ENCODE measurements at places on chromosomes 4 and X.

DNA sequence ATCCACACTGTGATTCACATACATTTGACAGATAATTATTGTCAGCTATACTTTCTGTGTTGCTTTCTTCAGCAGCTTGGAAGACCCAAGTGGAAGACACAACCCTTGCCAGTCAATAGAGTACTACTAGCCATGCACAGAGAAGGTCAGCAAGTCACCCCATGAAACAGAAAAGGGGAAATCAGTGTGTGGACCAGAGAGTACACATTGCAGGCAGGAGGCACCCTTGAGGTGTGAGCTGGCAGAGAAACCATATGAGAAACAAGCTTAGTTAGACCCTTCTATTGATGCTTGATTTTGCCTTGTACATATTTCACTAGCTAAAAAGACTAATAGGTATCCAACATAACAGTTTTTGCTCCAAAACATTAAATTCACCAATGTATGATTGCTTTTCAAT is 99.5 kb downstream of the NLGN4X start:
- DNase-seq, result no peak

DNA sequence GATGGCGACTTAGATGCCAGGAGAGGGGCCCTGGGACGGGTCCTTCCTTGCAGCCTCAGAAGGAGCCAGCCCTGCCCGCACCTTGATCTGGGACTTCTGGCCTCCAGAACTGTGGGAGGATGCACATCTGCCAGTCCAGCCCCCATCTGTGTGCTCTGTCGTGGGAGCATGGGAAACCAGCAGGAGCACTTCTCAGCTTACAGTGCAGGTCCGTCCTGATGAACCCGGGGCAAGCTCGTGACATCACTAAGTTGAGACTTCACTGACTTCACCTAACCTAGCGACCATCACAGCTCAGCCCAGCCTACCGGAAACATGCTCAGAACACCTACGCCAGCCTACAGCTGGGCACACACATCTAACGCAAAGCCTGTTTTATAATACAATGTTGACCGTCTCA is 38.1 kb downstream of the ABLIM2 start:
- DNase-seq, result no peak

- no peak for DNase-seq
Measured at GRCh38 chr4:99165978-99166377, 21.9 kb upstream of the ADH4 start.

GRCh38 chr4:145524552-145524951 is 42.9 kb downstream of the SMAD1 start:
- no peak for DNase-seq

DNA sequence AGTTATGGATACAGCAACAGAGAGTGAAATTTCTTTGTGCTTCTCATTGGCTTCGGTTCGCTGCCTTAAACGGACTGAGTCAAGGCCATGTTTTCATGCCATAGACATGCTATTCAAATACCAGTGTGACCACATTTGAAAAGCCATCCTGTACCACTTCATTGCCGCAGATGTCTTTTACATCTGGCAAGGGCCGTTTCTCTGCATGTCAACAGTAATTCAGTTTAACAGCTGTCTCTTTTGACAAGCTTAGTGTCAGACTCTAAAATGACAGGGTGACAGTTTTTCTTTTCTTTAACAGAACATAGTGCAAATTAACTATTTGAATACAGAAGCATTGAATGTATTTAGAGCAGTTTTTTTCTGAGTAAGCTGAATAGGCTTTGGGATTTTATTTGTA is 362.2 kb upstream of the POU3F4 start:
- DNase-seq, result no peak

GRCh38 chrX:132270699-132271098 is 51.5 kb upstream of the RAP2C start:
- peak; percentile 22 for DNase-seq

- no peak for DNase-seq
Measured at GRCh38 chr4:77802402-77802801, 16.8 kb downstream of the CNOT6L start.

DNA sequence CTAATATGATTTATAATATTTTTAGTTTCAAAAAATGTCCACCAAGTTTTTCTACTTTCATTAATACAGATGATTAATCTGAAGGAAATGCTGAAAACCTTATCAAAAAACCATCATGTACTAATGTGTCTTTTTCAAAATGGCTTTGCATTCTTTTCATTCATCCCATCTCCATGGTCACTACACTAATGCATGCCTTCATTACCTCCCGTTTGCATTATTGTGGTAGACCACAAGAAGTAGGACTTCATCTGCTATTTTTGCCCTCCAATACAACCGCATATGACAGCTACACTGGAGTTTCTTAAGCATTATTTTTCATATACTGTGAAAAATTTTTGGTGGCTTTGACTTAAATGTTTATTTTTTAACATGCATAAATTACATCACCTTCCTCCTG is 37.9 kb upstream of the FSTL5 start:
- DNase-seq, result no peak

DNA sequence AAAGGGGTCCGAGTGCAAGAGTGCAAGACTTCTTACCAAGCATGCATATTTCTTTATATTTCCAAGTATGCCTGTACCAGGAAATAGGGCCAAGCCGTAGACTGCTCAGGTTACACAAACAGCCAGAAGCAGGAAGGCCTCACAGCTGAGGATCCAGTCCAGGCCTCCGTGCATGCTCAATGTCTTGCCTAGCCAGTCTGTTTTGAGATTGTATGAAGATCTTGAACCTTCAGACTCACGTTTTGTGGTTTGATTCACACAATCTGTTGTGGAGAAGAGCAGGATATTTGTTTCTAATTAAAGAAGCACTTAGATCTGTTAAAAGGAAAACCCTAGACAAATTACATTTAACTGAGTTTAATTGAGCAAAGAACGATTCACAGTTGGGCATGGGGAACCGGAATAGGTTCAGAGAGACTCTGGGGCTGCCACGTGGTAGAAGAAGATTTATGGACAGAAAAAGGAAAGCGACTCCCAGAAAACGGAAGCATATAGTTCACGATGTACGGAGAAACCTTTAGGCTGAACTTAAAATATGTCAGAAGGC is 1.2 kb downstream of the MGST2 start:
- no peak for DNase-seq

DNA sequence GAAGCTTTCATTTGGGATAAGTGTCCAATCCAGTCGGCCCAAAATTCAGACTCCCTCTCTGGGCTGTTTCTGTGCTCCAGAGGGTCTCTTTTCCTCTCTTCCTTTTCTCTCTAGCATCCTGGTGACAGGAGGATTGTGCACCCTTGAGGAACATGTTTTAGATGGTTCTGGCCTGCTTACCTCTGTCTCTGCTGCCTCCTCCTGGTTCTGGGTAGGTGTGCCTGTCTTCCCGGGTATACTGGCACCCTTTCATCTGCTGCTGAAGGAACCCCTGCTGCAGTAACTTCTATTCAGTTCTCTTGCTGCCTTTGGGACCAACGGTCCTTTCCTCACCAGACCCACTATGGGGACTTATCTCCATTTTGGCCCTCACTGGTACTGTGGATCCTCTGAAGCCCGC is 53.2 kb downstream of the HMGB2 start:
- no peak for DNase-seq

DNA sequence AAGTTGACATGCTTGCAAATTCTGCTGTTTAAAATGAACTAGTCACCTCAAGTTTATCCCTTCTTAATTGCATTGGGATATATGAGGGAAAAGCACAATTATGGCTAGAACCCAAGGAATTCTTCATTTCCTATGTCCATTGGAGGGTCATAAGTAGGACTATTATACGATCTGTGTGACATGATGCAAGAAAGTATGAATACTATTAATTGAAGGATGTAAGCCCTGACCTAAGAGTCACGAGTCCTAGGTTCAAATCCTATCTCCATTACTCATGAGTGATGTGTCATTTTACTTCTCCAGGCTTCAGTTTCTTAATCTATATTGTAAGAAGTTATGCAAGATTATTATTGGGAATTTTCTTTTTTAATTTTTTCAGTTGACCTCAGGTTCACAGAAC is 542.9 kb upstream of the GRIA3 start:
- no peak for DNase-seq

- DNase-seq, result no peak
Measured at GRCh38 chr4:24771241-24771640, 24.1 kb upstream of the SOD3 start.

DNA sequence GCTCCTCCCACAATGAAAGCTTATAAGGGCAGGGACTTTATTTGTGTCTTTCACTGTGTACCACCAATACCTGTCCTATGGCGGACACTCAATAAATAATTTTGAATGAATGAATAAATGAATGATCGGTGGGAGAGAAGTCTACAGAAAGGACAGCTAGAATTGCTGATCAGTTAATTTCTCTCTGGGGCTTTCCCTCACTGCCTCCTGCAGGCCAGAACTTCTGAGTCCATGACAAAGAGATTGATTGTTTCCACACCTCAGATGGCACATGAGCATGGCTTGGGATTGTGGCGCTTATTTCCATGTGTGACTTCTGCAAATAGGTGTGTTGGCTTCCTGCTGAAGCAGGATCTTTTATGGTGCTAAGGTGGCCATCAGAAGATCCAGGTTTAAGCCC is 6.3 kb downstream of the FAM47E start:
- DNase-seq, result no peak

DNA sequence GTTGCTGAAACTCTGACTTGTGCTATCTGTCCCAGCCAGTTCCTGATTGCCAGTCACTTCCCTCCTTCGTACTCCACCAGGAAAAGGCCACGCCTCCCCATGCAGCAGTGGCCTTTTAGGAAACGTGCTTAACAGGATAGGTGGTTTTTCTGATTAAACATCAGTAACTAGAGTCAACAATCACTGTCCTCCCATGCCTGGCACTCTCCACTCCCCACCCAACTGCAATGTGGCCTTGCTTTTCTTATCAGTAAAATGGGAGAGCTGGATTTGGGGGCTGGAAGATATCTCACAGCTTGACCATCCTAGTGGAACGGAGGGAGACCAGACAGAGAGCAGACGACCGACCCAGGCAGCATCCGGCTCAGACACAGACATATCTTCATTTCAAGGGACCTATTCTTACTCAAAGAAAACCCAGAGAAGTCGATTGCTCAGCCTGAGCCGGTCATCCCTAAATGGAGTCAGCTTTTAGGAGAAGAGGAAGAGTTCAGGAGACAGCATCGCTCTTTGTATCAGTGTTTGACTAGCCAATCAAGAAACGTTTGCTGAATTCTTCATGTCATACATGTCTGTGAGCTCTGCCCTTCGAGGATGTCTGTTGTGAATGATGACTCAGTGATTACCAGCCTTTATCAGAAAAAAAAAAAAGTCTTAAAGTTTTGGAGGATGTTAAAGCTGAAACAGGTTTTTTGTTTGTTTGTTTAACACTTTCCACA is 12.7 kb upstream of the UBA6 start:
- no peak for DNase-seq

GRCh38 chrX:24081661-24082154 is 27.0 kb downstream of the EIF2S3 start:
- DNase-seq, result peak; percentile 30

- DNase-seq, result no peak
Measured at GRCh38 chr4:121146530-121146929, 17.6 kb downstream of the TNIP3 start.

GRCh38 chr4:123898946-123899666 is 502.5 kb downstream of the SPRY1 start:
- no peak for DNase-seq

DNA sequence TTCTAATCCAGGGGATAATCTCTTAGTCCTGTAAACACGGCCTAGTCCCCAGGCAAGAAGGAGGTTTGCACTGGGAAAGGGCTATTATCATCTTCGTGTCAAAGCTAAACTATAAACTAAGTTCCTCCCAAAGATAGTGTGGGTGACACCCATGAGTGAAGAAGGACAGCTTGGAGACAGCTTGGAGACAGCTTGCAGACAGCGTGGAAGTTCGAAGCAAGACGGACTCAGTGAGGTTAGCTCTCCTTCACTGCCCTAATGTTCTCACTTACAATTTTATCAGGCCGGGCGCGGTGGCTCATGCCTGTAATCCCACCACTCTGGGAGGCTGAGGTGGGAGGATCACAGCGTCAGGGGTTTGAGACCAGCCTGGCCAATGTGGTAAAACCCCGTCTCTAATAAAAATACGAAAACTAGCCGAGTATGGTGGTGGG is 19.2 kb upstream of the PLCXD1 start:
- DNase-seq, result no peak

- no peak for DNase-seq
Measured at GRCh38 chr4:89300499-89300898, 7.1 kb downstream of the GPRIN3 start.

GRCh38 chr4:57084360-57084759 is 25.8 kb downstream of the IGFBP7 start:
- DNase-seq, result no peak

DNA sequence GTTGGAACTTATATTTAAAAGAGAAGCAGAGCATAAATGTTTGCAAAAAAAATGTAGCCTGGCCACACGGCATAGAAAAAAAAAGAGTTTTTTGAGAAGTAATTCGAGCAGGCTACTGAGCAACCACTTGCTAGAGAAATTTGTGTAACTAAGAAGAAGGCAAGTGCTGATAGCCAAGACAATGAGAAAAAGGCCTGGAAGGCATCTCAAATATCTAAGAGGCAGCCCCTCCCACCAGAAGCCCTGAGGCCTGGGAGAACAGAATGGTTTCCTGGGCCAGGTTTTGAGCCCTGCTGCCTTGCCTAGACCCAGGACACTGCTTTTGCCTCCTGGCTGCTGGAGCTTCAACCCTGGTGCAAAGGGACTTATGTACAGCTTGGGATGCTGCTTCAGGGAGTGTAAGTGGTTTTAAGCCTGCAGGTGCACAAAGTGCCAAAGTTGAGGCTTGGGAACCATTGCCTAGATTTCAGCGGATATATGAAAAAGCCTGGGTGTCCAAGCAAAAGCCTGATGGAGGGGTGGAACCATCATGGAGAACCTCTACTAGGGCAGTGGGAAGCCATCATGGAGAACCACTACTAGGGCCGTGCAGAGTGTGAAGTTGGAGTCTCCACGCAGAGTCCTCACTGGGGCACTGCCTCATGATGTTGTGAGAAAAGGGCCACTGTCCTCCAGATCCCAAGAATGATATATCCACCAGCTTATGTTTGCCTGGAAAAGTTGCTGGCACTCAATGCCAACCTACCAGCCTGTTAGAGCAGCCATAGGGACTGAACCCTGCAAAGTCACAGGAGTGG is 9.7 kb downstream of the TECRL start:
- DNase-seq, result no peak

- no peak for DNase-seq
Measured at GRCh38 chr4:152705903-152706302, 26.1 kb upstream of the TMEM154 start.
